ENCODE measurements at places on chromosomes 5 and 9. TPM values are rescaled to one million over a fixed set of nuclear protein-coding genes. Genes with fewer than 3 reads are reported as not detected.

GRCh38 chr9:120702075-120702474 lies 12.2 kb downstream of the MEGF9 start:
- DNase-seq = no peak

SIT1 gene
- 0.78 TPM for polyA plus RNA-seq

DNA sequence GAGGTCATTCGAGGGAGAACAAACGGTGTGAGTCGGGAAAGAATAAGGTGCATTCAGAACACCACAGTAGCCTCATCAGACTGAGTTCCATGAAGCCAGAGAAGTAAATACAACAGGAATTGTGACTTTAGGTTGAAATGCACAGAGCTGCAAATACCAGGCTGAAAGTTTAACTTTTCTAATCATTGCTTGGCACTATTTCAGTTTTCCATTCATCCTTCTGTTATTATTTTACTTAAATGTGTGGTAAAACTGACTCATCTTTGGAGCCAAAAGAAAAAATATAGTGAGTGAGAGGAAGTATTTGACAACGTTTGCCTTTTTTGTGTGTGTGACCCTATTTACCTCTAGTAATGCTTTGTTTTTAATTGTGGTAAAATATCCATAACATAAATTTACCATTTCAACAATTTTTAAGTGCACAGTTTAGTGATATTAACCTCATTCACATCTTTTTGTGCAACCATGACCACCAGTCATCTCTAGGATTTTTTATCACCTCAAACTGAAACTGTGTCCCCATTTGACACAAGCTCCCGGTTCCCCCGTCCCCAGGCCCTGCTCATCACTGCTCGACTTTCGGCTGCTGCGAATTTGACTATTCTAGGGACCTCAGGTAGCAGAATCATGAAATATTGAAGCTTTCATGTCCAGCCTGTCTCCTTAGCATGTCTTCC lies 166.8 kb downstream of the HSD17B3 start:
- DNase-seq = no peak

- no peak for DNase-seq
Observed at GRCh38 chr5:159441441-159441840, 111.2 kb upstream of the IL12B start.

CCL27 gene
- polyA plus RNA-seq = 0.18 TPM

DNA sequence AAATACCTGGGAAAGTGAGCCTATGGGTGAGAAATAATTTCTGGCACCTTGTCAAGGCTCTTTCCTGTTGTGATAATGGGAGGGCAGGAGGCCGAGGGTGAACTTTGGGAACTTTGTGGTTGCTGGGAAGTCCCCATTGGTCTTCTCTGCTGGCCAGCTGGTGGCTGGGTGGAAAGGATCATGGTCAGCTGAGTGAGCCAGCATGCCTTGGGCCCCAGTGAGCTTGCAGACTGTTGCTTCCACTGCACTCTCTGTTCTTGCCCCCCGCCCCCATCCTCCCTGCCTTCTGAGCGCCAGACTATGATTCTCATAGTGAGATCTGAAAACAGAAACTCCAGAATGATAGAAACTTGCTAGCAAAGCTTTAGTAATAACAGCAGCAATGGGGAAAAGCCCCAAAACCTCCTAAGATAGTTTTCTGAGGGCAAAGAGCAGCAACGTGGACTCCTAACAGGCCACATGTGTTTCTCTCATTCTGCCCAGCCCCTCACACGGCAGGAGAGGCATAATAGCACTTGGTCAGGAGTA lies 139.2 kb upstream of the SMARCA2 start:
- DNase-seq = no peak

DNA sequence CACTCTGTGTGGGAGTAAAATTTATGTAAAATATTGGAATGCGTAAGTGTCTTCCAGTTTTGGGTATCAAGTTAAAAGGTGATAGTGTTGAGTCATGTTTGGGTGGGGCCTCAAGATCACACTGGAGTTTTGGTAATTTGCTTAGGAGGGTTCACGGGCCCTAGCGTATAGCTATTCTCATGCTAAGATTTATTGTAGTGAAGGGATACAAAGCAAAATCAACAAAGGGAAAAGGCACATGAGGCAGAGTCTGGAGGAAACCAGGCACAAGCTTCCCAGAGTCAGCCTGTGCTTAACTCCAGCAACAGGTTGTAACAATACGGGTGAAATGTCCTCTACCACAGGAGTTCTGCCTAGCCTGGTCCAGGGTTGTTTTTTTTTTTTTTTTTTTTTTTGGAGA lies 20.2 kb downstream of the HSPA4 start:
- no peak for DNase-seq

CCIN gene
- 0.07 TPM for polyA plus RNA-seq

DNA sequence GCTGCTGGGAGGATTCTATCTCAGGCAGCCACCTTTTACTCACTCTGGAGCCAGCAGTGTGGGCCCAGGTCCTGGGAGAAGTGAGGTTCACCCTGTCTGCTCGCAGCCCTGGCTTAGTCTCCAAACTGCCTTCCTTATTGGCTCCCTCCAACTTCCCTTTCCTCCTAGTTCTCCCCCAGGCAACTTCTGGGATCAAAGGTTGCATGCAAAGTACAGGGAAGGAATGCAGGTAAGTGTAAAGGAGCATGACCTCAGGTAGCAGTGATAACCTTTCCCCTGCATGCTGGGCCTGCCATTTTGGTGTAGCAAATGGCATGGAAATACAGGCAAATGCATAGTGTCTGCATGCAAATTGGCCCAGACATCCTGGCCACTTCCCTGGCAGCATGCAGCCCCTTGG lies 53.8 kb upstream of the ARAP3 start:
- DNase-seq = no peak

- no peak for DNase-seq
Observed at GRCh38 chr5:87313216-87313615, 45.5 kb downstream of the RASA1 start.

DNA sequence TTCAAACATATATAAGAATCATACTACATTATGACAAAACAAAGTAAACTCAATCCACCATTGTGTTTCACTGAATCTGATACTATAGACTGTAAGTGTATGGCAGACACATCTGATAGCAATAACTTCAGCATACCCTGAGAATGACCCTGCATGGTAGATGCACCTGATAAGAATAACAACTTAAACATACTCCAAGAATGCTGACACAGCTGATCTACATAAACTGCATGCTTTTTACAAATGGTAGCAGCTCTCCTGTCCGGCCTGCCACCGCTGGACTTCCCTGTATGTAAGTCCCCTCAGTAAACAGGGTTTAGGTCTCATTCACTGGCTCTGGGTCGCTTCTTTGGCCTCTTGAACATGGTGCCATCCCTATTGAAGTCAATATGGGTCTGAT lies 100.4 kb downstream of the ANKH start:
- DNase-seq = no peak

GRCh38 chr5:5420251-5420650 lies 2.2 kb upstream of the ICE1 start:
- DNase-seq = no peak

GRCh38 chr5:126003309-126003708 lies 419.9 kb upstream of the GRAMD2B start:
- no peak for DNase-seq

GRCh38 chr5:119028575-119028974 lies 40.2 kb upstream of the DTWD2 start:
- no peak for DNase-seq

DNA sequence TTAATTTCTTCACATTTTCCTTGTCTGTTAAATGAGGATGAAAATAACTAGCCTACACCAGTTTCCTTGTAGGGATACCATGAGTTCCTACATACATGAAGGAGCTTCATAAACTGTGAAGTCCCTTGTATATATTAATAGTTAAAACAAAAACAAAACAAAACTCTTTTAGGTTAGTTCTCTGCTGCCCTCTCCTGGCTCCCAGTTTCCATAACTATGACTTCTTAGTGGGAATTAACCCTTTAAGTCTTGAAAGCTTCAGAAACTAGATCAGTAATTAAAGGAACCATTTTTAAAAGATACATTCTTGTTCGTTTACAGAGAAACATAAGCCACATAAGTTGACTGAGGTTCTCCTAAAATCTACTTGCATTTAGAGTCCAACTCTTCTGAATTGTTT lies 500.0 kb upstream of the C9orf72 start:
- peak; percentile 51 for DNase-seq

DNA sequence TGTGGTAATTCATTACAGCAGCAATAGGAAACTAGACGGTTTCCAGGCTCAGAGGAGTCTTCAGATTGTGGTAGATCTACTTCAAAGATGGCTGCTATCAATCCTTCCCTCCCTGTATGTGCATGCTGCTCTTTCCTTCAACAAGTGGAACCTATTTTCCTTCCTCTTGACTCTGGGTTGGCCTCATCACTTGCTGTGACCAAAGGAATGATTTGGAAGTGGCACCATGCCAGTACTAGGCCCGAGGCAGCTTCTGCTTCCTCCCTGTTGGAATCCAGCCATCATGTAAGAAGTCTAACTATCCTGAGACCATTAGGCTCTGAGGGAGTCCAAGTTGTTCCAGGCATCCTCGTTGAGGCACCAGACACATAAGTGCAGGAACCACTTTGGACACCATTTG lies 46.5 kb upstream of the MCTP1 start:
- no peak for DNase-seq

DTWD2 gene
- polyA plus RNA-seq = 5.9 TPM

DNA sequence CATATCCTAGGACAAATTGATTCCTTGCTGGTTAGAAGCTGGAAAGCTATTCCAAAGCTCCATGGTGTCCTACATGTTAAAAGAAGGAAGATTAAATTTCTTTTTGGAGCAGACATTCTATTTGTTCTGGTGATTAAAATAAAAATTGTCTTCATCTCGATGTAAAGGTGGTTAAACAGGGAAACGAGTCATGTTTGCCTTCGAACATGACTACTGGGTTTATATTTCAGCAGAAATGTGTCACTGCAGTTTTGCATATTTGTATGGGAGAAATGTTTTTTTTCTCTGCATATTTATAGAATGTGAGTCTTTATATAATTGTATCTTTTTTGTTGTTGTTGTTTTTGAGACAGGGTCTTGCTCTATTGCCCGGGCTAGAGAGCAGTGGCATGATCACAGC lies 36.4 kb downstream of the ADAMTS12 start:
- DNase-seq = no peak

- no peak for DNase-seq
Observed at GRCh38 chr5:167557359-167557758, 734.1 kb upstream of the WWC1 start.

LHX3 gene
- not detected for polyA plus RNA-seq

GRCh38 chr5:34655354-34655991 lies 655 bp upstream of the RAI14 start:
- peak; percentile 79 for DNase-seq

- DNase-seq = peak; percentile 62
Observed at GRCh38 chr5:128349044-128349858, 188.8 kb downstream of the FBN2 start.

PCSK1 gene
- polyA plus RNA-seq = 23.6 TPM

DNA sequence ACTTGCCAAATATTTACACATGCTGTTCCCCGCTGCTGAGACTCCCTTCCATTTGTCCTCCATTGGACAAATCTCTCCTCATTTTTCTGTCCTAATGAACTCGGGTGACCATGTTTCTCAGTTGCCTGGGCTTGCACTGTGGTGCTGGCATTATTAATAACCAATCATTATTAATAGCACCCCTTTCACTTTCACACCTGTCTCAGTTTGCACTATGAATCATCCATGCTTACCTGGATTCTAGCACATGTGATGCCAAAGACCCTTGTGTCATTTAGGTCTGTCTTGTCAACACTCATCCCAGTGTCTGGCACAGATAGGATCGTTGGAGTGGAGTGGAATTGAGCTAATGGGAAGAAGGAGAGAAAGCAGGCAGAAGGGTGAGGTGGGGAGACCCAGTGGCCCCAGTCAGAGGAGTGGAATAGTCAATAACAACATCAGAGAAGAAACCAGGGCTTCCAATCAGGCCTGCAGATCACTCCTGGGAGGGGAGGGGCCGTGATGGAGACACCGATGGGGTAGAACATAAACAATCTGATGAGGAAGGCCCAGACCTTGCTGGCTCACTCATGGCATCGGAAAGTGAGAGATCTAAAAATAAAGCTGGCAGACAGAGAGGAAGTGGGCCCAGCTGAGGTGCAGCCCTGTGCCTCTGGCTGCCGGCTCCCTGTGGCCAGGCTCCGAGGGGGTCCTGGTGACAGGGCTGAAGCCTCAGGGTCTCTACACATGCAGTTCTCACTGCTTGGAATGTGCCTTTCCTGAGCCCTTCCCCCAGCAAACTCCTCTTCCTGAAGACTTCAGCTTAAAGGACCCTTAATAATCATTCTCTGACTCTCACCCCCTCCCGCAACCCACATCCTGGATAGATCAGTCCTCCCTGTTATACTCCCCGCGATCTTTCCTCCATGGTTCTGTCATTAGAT lies 33.5 kb upstream of the CRB2 start:
- no peak for DNase-seq

PAPPA gene
- 2.2 TPM for polyA plus RNA-seq

DNA sequence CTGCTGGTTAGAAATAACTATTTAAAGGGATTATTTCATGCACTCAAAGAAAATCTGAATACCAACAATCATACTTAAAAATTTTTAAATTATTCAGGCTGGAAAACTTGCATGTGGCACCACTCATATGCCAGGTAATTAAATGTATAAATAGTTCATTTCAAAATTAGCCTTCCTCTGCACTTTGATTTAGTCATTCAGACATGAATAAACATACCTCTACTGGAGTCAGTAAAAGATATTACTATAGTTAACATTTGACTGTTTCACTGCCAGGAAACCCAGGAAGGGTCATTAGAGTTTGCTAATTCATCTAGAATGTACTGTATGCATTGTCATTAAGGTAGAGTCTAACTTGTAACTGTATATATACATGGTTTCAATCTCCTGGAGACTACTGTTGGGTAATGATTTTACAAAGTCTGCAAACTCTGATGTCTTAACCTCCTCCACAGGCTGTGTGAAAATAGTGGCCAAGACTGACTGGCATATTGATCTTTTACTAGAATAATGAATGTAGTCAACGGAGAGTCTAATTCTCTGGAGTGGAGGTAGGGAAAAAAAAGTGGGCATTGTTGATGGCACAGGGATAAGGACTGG lies 43.7 kb downstream of the TEX10 start:
- no peak for DNase-seq

DNA sequence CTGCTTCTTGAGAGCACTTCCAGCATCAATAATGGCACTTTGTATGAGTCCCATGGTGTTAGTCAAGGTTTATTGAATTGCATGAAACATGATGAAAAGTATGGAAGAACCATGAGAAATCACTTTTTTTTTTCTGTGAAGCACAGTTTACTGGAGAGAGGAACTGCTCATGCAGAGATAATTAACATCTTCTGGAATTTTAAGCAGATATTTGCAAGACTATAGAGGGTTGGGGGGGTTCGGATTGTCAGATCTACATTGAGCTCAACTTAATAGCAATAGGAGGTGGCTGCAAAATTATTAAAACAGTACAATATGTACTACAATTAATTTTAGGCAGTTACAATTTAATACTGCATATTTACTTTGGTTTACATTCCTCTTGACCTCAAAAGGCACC lies 204.4 kb upstream of the CDH10 start:
- DNase-seq = no peak

DNA sequence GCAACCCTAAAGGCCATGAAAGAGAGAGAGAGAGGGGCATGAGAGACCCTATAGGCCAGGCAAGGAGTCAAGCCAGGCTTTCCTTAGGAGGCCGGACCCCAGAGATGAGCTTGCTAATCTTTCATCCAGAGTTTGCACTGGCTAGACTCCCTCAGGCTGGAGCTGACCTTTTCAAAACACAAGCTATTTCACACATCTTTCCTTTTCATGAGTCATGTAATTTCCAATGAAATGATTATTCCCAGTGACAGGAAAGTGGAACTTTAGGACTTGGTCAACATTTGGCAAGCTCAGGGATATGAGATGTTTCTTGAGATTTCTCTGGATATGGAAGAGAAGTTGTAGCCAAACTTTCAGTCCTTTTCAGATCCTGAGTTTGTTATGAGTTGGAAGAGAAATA lies 117.7 kb downstream of the TARS1 start:
- DNase-seq = no peak

GRCh38 chr9:76561900-76562299 lies 102.9 kb downstream of the GCNT1 start:
- no peak for DNase-seq
